Left forelimb (tissue), 1 donor: ENCODE measurements at places on chromosomes 12 and 14.

DNA sequence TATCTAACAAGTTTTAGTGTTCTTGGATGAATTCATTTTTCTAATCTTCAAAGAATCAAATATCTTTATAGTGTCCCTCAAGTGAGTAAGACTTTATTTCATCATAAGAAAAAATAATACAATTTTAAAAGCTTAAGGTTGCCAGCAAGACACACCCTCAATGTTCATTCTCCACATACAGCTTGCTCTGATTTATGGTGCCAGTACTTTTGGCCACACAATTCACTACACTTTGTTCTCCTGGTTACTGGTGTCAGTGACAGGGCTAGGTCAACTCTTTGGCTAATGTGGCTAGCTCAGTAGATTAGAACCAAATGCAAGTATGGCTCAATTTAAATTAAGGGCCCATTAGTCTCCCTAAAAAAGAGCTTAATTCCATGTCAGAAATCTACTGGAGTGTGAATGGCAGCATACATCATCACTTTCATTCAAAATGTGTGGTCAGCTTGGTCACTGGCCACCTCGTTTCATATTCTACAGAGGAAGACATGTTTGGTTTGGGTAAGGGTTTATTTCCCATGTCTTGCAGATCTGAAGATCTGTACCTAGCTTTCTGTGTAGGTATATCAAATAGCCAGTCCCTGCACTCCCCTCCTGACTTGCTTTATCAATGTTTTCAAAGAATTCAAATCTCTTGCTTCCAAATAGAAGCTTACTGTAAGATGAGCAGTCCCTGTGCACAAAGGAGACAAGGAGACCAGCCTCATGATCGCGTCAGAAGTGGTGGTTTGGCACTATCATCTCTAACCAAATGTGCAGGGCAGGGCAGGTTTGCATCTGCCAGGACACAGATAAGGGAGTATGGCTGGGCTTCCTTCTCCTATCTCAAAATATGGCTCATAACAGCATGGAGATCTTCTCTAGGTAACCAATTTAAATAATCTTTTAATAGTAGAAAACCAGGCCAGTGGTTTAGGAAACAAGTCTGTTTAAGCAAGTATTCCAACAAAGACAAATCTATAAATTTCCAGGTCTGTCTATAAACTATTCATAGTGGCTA is 31.3 kb downstream of the HECTD4 start:
- no peak for DNase-seq

DNA sequence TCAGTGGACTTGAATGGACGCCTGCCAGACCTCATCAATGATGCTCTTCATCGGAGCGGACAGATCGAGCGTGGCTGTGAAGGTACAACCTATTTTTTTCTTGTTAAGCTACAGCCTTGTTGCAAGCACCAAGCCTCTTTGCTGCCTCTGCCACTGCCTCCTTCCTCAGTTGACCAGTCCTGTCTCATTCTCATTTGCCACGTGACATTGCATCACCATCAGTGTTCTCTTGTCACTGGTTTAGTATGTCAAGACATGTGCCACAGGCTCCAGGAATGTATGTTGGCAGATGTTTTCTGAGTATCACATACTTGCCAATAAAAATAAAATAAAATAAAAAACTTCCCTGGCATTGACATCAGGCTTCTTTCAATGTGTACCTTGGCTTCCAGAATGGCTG is 798.1 kb downstream of the NRXN3 start:
- DNase-seq, result no peak

- no peak for DNase-seq
These were observed 3.9 kb downstream of the KDM2B start for GRCh38 chr12:121576851-121577391.

GRCh38 chr12:66941150-66941549 is 262.3 kb upstream of the GRIP1 start:
- no peak for DNase-seq

DNA sequence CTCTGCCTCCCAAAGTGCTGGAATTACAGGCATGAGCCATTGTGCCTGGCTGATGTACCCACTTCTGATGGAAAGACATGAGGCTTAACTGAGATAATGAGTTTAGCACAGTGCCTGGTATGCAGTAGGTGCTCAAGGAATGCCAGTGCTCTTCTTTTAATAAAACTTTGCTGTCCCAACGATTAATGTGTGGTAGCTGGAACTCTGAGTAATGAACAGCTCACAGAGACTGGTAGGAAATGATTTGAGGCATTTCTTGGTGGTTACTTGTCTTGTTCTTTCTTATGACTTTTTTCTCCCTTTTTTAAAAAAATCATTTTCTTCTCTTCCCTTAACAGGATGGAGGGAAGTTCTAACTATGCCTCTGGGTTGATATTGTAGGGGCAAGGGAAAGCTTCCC is 235.7 kb upstream of the PWP1 start:
- DNase-seq, result no peak

GRCh38 chr12:1575408-1576401 is 18.7 kb downstream of the FBXL14 start:
- no peak for DNase-seq

GRCh38 chr12:117049295-117049694 is 49.9 kb downstream of the TESC start:
- no peak for DNase-seq

DNA sequence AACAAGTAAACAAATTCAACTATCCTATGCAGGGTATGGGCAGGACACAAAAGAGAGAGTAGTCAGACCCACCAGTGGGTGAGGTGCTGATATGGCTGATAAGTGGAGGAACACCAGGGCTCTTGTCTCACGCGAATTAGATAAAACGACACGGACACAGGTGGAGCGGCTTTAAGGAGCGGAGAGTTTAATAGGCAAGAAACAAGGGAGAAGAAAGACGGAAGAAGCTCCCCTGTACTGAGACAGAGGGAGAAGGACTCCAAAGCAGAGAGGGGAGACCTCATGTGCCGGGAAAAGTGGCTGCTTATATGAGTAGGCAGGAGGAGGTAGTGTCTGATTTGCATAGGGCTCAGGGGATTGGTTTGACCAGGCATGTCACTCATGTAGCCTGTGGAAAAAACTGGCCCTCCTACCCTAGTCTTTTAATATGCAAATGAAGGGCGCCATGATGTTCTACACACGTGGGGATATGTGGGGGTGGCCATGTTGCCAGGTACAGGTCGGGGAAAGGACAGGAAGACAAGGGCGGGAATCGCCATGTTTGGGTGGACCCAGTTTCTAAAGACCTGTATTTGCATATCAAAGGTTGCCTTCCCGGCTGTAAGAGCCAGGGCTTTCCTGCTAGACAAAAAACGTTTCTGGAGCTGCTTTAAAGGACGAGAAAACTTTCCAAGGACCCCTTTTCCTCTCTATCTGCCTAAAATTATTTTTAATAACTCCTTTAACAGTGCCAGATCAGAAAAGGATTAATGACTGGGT is 28.8 kb downstream of the RPGRIP1 start:
- no peak for DNase-seq

GRCh38 chr12:57545809-57546437 is 1.1 kb downstream of the DCTN2 start:
- DNase-seq, result no peak

DNA sequence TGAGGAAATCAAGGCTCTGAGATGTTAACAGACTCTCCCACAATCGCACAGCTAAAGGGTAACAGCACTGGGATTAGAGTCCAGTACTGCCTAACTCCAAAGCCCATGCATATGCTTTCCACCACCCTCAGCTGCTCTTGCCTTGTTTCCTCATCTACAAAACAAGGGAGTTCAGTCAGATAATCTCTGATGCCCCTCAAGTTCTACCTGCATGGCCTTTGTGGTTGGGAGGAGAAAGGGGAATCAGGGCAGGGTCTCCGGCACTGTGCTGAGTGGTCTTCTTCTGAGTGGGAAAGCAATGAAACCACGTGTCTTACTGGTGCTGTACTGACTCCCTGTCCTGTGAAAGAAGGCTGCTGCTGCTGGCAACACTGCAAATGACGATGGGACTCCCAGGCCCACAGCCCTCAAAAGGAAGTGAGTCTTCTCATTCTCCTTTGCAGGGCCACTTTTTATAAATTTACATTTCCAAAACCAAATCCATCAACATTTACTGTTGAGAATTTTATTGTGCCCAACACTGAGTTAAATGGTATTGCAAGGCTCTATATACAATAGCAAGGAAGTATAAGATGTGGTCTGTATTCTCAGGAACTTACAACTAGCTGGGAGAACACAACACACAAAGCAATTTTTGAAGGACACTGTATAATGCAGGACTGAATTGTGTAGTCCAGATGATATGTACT is 19.7 kb upstream of the DUSP16 start:
- DNase-seq, result no peak

DNA sequence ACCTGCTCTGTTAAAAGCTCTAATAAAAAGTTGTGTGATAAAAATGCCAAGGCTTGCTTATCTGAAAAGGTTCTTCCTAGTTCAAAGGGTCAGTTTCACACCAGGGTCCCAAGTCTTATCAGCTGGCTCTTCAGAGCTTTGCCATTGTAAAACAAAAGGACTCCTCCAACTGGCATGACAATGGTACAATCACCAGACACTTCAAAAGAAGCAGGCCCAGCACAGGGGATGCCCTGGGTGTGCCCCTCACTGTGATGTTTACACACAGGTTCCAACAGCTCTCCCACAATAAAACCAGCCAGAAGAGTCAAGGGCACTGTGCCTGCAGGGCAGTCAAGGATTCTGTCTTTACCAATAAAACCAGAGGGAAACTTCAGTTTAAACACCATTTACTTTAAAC is 78.7 kb downstream of the PRICKLE1 start:
- DNase-seq, result no peak
